ENCODE measurements at places on chromosomes 1 and 21.

DNA sequence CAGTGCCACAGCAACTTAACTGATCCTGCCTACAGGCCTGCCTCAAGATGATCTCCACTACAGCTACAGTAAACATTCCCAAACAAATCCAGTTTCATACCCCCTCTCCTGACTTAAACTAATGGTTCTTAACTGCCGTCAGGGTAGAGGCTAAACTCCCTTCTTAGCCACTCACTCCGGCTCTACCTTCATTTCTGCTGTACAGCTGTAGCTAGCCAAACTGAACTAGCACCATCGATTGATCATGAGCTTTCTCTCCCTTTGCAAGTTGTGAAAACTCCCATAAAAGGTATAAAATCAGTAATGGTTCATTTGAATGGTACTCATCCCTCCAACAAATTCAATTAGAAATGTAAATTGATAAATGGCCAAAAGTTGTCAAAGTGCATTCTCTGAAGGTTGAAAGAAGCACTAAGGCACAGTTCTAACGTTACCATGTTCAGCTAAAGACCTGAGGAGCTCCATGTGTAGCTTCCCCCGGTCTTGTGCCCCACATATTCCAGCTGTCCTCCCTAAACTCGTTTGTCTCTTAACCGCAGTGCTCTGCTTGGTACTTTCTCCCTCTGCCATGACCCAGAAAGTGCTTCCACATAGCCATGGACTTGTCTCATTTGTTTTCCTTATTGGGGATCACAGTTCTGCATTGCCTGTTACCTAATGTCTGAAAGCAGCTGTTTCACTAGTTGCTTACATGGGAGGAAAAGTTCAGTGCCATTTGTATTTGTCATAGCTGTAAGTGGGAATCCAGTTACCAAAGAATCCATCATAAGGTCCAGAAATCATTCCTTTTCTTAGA is 49.8 kb downstream of the DHX9 start:
- no peak for DNase-seq

- no peak for DNase-seq
These were observed 64.4 kb downstream of the LHX9 start for GRCh38 chr1:197981561-197981960.

DNA sequence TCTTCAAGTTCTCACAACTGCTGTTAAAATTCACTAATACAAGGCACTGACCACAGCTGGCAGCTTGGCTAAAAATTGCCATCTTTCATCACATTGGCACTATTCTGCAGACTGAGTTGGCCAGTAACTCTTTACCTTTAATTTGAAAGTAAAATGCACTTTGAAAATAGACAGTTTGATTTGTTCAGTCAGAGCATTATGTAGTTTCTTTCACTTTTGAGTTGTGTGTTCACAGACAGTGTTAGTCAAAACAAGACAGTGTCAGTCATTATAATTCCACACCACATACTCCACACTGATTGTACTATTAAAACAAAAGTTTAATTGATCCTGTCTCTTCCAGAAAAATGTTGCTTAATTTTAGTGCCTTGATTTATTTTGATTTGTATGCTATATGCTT is 160.7 kb downstream of the SDCCAG8 start:
- DNase-seq, result no peak

- no peak for DNase-seq
These were observed 153.0 kb upstream of the WNT4 start for GRCh38 chr1:22295856-22296255.

DNA sequence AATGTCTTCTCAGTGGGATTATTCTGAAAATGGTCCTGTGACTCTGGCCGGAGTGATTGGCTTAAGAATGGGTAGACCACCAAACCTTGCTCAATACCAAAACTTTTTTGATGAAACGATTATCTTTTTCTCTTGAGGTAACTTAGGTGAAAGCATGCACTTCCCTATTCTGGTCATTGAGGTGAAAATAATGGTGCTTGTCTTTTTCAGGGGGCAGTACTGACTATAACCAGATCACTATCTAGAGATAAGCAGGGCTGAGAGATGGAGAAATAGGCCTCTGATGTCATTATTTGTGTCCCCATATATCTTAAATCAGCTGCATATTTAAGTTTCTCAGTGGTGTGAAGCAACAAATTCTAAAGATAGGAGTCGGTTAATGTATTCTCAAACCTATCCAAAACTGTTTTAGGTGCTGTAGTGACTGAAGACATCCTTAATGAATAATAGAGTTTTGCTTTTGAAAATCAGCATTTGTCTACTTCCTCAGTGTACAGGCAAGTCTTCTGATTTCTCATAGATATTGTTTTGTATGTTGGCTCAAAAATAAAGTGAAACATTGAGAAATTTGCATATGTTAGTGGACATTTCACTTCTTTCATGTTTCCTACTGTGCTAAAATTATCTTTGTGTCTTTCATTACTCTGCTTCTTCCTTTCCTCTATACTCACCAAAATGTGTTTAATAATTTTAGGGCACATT is 735.3 kb upstream of the ADGRL4 start:
- DNase-seq, result no peak

- no peak for DNase-seq
These were observed 42.2 kb upstream of the TARBP1 start for GRCh38 chr1:234520908-234521817.

- no peak for DNase-seq
These were observed 360.5 kb downstream of the HLX start for GRCh38 chr1:221239792-221240191.

DNA sequence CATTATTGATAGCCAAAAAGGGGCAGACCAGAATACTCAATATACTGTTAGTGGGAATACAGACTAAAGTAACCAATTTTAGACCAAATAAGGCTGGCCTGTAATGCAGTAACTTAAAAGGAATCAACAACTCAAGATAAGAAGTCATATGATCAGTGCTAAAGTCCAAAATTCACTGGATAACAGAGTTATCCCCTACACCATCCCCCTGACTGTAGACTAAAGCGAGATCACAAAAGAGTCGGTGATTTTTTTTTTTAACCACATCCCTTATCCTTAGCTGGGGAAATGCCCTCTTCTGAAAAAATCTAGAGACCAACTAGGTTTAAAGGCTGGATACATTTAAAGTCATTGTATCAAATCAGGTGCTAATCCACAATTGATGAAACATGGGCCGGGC is 7.7 kb downstream of the UBR4 start:
- DNase-seq, result no peak

DNA sequence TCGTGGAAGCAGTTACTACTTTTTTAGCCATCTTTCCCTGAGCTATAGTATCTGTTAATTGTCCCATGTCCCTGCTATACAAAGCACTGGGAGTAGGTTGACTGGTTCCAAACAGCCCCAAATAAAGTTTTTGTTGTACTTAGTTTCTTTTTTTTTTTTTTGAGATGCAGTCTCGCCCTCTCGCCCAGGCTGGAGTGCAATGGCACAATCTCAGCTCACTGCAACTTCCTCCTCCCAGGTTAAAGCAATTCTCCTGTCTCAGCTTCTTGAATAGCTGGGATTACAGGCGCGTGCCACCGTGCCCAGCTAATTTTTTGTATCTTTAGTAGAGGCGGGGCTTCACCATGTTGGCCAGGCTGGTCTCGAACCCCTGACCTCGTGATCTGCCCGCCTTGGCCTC is 3.3 kb downstream of the NCSTN start:
- no peak for DNase-seq

DNA sequence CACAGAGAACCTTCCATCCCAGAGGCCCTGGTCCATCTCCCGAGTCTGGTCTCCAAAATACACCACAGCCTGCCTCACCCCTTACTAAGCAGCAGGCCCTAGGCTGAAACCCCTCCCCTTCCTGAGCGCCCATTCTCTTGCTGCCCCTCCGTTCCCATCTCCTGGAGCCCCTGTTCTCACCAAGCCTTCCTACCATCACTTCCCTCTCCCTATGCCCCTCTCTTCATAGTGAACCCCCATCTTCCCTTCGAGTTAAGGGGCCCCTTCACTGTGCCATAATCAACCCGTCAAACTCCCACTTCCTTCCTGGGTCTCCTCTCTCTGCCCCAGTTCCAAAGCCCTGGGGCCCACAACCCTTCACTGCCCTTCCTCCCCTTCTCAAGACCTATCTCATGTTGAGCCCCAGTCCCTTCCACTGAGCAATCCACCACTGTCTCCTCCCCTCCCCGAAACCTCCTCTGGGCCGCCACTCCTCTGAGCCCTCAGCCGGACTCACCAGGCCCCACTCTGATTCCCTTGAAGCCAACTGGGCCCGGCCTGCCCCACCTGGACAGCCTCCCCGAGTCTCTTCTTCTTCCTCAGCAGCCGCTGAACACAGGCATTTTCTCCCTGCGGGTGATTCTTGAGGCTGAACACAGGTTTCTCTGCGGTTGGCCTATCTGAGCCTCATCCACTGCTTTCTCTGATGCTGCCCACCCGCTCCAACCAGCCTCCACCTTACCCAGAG is 42.2 kb upstream of the WASF2 start:
- no peak for DNase-seq

DNA sequence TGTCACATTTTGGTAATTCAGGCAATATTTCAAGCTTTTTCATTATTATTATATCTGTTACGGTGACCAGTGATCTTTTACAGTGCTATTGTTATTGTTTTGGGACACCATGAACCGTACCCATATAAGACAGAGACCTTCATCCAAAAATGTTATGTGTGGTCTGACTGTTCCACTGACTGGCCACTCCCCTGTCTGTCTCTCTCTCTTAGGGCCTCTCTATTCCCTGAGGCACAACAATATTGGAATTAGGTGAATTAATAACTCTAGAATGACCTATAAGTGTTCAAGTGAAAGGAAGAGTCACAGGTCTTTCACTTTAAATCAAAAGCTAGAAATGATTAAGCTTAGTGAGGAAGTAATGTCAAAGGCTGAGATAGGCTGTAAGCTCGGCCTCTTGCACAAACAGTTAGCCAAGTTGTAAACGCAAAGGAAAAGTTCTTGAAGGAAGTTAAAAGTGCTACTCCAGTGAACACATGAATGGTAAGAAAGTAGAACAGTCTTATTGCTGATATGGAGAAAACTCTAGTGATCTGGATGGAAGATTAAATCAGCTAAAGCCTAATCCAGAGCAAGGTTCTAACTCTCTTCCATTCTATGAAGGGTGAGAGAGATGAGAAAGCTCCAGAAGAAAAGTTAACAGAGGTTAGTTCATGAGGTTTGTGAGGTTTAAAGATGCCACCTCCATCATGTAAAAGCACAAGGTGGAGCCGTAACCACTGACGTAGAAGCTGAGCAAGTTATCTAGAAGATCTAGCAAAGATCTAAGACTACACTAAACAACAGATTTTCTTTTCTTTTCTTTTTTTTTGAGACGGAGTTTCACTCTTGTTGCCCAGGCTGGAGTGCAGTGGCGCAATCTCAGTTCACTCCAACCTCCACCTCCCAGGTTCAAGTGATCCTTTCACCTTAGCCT is 19.7 kb upstream of the DIPK1A start:
- no peak for DNase-seq

DNA sequence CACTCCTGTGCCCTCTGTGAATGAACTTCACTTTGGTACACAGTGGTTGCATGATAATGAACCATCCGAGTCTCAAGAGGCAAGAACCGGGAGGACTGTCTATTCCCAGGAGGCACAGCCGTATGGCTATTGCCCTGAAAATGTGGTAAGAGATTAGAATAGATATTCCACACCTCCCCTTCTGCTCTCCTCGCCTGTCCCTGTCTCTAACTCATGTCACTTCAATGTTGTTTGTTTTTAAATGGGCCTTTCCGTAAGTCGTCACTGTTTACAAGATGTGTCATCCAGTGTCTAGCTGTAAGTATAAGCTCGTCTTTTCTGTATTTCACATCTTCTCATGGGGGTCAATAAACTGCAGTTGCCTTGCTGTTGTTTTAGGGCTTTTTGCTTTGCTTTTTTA is 122.2 kb downstream of the PATJ start:
- DNase-seq, result no peak

DNA sequence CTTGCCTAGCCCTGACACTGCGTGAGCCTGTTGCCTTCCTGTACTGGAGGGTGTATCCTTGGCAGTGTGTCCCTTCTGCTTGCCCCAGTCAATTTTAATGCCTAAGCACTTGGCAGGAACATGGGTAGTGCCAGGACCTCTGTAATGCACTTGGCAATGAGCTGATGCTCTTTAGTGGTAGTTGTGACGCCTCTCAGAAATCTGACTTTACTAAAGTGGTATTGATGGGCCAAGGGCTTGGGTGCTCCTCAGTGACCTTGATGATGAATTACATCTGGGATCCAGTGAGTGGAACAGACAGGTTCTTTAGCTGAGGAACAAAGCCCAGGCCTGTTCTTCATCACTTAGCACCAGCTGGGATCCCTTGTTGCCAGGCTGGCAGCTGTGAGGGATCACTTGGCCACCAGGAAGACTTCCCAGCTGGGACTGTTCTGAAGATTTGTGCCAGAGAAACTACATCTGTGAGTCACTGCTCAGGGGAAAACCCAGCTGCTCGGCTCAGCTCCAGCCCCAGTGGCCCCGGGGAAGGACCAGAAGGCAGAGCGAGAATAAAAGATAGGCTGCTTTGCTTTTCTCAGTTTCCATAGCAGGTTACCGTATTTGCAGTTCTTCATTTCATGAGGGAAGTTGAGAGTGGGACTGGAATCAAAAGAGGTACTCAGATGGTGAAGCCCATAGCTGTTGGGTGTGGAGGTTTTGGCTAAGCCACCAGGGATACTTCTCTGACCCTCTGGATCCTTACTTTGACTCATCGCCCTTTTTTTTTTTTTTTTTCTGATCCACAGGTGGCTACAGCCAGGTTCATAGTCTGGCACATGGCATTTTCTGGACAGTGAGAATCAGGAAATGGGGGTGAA is 28.5 kb upstream of the KCNA2 start:
- no peak for DNase-seq

DNA sequence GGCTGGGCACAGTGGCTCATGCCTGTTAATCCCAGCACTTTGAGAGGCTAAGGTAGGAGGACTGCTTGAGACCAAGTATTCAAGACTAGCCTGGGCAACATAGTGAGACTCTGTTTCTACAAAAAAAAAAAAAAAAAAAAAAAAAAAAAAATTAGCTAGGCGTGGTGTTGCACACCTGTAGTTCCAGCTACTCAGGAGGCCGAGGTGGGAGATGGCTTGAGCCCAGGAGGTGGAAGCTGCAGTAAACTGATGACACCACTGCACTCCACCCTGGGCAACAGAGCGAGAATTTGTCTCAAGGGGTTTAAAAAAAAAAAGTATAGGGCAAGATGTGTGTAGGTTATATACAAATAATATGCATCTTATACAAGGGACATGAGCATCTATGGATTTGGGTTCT is 2.6 kb downstream of the TDRKH start:
- no peak for DNase-seq

GRCh38 chr1:25566730-25567341 is 23.4 kb downstream of the LDLRAP1 start:
- DNase-seq, result no peak

DNA sequence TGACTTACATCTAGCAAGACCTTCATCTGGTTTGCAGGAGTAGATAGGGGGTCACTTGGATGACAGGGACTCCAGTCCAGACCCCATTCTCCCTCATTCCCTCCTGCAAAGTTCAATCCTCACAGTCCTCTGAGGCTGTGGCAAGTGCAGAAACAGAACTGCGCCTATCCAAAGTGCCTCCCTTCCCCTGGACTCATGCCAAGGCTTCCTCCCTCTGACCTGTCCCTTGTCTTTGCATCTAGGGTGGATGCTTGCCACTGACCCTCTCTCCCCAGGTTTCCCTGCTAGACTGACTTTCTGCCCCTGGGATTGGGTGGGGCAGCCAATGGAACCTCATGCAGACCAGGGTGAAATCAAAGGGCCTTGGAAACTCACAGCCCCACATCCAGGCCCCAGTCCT is 18.7 kb downstream of the PRAMEF1 start:
- DNase-seq, result no peak

- DNase-seq, result peak; percentile 96
These were observed 43.5 kb downstream of the PRKAA2 start for GRCh38 chr1:56688522-56689026.
